ENCODE measurements at places on chromosomes 3 and 15.

DNA sequence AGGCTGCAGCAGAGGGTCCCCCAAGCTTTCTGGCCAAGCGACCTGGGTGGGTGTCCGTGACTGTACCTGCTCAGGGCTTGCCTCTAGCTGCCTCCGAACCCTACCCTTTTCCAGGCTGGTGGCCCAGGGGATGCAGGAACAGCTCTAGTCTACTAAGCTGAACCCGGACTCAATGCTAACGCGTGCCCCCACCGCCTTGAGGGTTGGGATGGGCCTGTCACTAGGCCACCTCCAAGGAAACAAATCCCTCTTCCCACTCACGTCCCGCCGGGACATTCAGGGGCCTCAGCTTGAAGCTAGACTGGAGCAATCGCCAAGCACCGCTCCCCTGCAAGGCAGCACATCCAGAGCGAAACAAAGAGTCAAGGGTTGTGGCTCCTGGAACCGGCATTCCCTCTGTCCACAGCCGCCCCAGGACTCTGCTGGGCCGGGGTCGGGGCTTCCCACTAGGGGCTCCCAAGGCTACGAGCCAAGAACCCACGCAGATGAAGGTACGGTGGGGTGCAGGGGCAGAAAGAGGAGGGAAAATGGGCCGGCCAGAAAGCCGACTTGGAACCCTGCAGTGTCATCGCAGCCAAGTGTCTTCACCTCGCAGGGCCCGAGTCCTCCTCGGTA, 2.9 kb downstream of the FBXL22 start:
- no peak for DNase-seq

DNA sequence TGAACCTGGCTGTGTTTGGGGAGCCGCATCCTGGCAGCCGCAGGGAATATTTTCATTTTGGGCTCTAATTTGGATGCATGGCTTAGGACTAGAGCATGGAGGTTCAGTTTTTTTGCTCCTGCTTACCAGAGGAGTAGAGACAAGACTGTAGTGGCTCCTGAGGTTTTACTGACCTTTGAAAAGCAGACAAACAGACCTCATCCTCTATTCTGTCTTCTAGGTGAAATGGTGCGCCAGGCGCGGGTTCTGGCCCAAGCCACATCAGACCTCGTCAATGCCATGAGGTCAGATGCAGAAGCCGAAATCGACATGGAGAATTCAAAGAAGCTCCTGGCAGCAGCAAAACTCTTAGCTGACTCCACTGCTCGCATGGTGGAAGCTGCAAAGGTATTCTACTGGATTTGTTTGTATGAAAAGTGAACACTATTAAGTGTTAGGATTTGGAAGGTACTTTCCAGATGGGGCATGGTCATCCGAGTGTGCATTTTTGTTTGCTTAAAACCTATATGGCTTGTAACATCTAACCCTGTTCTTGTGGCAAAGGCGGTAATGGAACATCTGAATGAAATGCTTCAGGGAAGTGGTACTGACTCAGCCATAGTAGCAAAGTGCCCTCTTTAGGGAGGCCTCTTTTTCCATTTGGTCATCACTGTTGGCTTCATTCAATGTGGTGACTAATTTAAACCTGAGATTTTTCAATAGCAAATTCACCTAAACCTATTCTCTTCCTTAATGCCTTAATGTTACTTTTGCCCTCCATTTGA, 330.7 kb upstream of the TPM1 start:
- no peak for DNase-seq

GRCh38 chr15:73624530-73624929, 8.7 kb downstream of the NPTN start:
- DNase-seq, result no peak

DNA sequence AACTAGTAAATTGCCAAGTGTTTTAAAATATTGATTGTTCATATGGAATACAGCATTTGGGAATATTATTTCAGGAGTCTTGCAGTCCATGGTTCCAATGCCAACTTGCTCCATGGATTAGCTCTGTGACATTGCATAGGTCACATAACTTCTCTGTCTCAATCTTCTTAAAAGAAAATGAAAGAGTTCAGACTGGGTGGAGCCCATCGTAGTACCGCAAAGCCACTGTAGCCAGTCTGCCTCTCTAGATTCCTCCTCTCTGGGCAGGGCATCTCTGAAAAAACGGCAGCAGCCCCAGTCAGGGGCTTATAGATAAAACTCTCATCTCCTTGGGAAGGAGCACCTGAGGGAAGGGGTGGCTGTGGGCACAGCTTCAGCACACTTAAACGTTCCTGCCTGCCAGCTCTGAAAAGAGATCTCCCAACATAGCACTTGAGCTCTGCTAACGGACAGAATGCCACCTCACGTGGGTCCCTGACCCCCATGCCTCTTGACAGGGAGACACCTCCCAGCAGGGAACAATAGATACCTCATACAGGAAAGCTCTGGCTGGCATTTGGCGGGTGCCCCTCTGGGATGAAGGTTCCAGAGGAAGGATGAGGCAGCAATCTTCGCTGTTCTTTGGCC, 168.8 kb upstream of the CNTN4 start:
- no peak for DNase-seq

Measured in inflammatory macrophage treated with lipopolysaccharide for 4 hours (primary cell).